ENCODE measurements at places on chromosomes 1 and 21.

GRCh38 chr1:1216770-1217620, 3.0 kb upstream of the TNFRSF4 start:
- DNase-seq: no peak

GRCh38 chr1:151197863-151198253, 494 bp upstream of the PIP5K1A start:
- DNase-seq: no peak

GRCh38 chr1:228513236-228513900, 26.2 kb downstream of the RNF187 start:
- no peak for DNase-seq

DNA sequence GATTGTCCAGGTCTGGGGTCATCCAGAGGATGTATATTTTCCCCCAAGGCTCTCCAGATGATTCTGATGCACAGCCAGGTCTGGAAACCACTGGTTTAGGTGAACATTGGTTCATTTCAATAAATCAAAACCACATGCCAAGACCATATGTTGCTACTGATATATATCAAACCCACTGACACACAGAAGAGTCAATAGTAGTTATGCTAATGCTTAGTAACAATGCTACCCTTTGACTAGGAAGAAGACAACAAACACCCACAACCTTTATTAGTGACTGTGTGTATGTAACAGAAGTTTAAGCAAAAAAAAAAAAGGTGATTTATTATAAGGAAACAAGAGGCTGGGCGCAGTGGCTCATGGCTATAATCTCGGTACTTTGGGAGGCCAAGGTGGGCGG, 35.6 kb upstream of the POU2F1 start:
- no peak for DNase-seq

- DNase-seq: no peak
Measured at GRCh38 chr1:91730801-91731732, 154.9 kb downstream of the TGFBR3 start.

- no peak for DNase-seq
Measured at GRCh38 chr1:167158111-167158812, 62.4 kb upstream of the POU2F1 start.

- DNase-seq: no peak
Measured at GRCh38 chr21:45979141-45979631, 2.4 kb upstream of the COL6A1 start.

GRCh38 chr1:151137789-151138188, 8.6 kb downstream of the SEMA6C start:
- no peak for DNase-seq

GRCh38 chr1:106717591-106717990, 338.9 kb upstream of the PRMT6 start:
- DNase-seq: no peak

DNA sequence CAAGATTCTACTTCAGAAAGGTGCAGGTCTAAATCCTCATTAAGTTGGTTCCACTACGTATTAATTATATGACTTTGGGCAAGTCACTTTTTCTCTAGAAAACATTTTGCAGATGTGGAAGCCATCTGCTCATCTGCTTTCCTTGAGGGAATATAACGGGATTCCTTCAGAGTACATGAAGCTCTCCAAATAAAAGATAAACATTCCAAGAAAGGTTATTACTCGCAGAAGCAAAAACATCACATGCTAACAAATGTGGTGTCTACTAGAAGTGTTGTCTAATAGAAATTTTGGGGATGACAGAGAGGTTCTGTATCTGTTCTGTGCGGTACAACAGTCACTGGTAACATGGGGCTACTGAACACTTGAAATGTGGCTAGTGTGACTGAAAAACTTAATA, 60.2 kb downstream of the NIBAN1 start:
- DNase-seq: no peak

GRCh38 chr1:145991735-145992412, 4.5 kb downstream of the TXNIP start:
- no peak for DNase-seq

DNA sequence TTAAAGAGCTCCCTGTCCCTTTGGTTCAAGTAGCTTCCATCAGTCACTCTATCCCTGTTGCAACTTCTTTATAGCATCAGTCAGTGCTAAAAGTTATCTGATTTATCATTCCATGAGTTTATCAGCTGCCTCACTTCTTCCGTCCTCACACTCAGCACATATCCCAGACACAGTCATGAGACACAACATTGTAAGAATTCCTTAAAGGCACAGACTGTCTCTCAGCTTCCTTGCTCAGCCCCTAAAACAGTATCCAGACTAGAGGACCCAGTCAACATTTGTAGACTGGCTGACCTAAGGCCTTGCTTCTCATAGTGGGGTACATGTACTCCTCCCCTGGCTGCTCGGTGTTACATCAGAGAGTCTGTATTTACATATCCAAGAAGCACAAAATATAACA, 164.9 kb upstream of the ADGRL2 start:
- no peak for DNase-seq

DNA sequence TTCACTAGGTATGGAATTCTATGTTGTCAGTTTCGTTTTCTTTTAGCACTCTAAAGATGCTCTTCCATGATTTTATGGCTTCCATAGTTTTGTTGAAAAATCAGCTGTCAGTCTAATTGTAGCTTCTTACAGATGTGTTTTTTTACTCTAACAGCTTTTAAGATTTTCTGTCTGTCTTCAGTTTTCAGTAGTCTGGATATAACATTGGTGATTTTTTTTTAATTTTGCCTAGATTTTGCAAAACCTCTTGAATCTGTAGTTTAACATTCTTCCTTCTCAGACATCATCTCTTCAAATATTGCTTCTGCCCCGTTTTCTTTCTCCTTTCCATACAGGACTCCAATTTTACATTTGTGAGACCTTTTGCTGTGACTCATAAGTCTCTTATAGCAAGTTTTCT, 17.9 kb upstream of the DYRK1A start:
- DNase-seq: no peak

- no peak for DNase-seq
Measured at GRCh38 chr1:2296614-2297013, 68.5 kb downstream of the SKI start.

DNA sequence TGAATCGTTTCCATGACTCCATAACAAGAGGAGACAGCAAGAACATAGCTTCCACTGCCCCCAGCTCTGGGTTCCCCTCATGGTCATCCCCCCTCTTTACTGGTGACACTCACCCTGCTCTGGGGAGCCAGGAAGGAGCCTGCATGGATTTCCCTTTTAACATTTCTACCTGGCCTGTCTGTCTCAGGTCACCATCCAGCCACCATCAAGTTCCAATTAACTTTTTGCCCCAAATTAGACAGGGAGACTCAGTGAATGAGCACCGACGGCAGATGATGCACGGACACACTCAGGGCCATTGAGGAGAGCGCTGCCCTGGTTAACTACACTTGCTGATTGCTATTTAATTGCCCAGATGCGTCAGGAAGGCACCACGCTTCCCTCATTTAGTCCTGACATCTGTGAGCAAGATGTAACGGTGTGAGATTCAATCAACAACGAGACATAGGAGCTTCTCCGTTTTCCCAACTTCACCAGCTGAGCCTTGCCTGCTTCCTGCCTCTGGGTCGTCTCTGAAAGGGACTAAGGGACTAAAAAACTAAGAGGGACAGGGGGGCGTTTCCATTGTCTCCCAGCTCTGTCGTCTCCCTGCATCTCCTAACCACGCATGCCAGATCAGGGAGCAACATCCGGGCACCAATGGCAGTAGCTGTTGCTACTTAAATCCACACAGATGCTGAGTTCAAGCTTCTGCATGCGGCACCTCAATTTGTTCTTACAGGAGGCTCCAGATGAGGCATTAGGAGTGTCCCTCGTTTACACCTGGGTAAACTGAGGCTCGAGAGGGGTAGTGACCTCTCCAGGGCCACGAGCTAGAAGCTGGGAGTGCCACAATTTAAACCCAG, 426.7 kb downstream of the NPHP4 start:
- DNase-seq: no peak

DNA sequence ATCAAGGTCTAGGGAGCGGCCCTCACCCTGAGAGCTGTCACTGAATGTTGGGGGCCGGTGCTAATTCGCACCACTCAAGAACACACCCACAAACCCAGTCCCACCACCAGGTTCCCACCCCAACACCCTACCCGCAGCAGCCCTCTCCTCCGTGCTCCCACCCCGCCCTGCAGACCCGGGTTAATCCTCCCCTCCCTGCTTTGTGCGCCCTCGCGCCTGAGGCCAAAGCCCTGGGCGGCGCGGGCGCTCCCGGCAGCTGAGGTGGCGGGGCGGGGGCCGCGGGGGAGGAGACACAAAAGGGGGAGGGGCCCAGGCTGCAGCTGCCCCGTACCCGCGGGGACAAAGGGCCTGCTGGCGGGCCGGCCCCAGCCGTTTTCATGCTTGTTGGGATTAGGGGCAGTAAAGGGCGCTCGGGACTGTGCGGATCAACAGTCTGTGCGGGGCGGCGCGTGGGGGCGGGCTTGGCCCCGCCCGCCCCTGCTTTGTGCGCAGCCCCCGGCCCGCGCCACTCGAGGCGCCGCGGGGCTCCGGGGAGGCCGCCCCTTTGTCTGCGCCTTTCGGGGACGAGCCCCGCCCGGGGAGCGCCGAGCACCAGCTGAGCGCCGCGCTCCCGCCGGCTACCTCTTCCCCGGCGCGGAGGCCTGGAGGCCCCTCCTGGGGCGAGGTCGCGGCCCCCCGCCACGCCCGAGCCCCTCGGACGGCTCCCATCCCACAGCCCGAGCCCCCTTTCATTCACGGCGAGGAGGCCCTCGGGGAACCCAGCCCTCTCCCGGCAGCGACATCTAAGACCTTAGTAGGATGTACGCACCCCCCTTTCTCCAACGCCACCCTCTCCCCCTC, 10.9 kb downstream of the C1orf216 start:
- DNase-seq: no peak

GRCh38 chr1:94316836-94317789, 79.7 kb upstream of the ARHGAP29 start:
- no peak for DNase-seq

GRCh38 chr1:118023199-118023598, 93.7 kb downstream of the WDR3 start:
- DNase-seq: peak; percentile 2

GRCh38 chr1:41576620-41577019, 92.1 kb upstream of the EDN2 start:
- no peak for DNase-seq

- no peak for DNase-seq
Measured at GRCh38 chr1:29532285-29532684, 296.0 kb downstream of the PTPRU start.

GRCh38 chr1:65343286-65343685, 33.9 kb downstream of the DNAJC6 start:
- no peak for DNase-seq

DNA sequence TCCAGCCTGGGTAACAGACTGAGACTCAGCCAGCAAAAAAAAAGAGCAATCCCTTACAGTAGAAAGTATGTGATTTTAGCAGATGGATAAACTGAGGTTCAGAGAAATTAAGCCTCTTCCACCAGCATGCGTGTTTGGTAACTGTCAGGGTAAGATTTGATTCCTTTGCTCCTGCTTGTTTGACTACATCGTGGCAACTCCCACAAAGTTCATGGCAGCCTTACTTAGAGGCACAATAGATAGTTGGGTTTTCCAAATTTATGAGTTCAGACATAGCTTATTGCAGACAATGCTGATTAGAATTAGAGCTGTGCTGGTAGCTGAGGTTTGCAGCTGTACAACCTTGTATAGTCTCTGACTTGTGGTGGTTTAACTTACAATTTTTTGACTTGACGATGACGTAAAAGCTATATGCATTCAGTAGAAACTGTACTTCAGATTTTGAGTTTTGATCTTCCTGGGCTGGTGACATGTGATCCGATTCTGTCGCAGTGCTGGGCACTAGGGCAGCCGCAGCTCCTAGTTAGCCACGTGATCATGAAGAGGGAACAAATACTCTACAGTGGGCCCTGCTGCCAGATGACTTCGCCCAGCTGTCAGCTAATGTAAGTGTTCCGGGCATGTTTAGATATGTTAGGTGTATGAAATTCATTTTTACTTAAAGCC, 167.8 kb downstream of the DHRS3 start:
- no peak for DNase-seq

DNA sequence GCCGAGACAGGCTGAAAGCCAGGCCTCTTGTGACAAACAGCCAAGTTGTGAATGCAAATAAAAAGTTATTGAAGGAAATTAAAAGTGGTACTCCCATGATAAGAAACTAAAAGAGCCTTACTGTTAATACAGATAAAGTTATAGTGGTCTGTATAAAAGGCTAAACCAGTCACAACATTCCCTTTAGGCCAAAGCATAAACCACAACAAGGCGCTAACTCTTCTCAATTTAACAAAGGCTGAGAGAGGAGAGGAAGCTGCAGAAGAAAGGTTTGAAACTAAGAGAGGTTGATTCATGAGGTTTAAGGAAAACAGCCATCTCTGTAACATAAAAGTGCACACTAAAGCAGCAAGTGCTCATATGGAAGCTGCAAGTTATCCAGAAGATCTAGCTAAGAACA, 10.7 kb downstream of the C1orf105 start:
- no peak for DNase-seq

DNA sequence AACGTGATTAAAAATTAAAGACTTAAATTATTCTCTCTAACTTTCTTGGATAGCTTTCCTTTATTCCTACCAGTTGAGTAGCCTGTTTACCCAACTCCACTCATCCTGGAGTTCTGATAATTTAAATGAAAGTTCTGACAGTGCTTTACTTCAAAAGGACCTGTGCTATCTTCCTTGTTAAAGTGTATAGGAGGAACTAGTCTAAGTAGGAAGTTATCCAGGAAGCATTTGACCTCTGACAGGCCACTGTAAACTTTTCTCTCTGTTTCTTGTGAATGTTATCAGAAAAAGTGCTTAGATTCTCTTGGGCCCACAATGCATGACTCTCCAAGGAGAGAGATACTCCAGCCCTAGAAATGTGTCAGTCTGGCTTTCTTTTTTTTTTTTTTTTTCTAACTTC, 9.2 kb downstream of the UAP1 start:
- no peak for DNase-seq

- no peak for DNase-seq
Measured at GRCh38 chr1:94020764-94021579, 100.0 kb downstream of the ABCA4 start.

DNA sequence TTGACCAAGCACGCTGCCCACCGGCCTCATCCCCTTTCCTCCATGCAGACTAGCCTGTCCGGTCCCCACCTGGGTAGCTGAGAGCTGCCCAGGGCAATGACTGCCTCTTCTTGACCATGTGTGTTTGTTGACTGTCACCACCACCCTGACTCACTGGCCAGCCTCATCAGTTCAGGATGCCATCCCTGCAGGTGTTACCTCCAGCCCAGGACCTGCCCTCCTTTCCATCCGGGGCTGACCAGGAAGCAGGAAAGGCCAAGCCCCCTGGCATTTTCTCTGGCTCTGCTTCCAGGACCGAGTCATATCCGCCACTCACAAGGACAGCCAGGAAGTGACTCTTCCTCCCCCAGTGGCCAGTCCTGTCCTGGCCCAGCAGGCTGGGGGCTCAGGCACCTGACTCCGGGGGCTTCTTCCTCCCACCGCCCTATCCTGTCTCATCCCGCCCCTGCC, 17.1 kb downstream of the EPHA2 start:
- DNase-seq: no peak

- DNase-seq: no peak
Measured at GRCh38 chr1:25356848-25357247, 18.7 kb downstream of the TMEM50A start.
